CD4-positive, alpha-beta T cell (primary cell): ENCODE measurements at places on chromosomes 16 and 17.

- DNase-seq = no peak
Measured at GRCh38 chr17:18944646-18945045, 7.3 kb upstream of the SLC5A10 start.

GRCh38 chr17:50213026-50214022 lies 11.9 kb upstream of the COL1A1 start:
- DNase-seq = peak; percentile 56

DNA sequence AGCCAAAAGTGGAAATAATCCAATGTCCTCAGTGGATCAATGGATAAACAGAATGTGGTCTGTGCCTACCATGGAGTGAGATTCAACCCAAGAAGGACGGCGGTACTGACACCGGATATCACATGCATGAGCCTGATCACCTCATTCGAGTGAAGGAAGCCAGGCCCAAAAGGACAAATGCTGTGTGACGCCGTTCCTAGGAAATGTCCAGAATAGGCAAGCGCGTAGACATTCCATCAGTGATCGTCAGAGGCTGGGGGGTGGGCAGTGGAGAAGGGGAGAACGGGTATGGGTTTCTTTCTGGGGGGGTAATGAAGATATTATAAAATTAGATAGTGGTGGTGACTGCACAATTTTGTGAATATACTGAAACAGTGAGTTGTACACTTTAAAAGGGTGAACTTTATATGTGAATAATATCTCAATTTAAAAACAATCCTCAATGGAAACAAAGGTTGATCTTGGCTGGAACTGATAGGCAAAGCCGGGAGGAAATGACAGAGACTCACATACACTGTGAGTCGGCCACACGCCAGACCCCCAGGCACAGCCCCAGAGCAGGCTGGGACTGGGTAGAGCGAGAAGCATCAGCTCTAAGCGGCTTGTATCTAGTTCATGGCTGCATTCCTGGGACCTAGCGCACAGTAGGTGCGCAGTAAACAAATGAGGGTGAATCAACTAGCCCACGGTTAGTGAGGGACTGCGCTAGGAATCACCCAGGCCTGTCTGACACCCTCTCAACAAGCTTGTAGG lies 3.5 kb downstream of the DBNDD1 start:
- no peak for DNase-seq

DNA sequence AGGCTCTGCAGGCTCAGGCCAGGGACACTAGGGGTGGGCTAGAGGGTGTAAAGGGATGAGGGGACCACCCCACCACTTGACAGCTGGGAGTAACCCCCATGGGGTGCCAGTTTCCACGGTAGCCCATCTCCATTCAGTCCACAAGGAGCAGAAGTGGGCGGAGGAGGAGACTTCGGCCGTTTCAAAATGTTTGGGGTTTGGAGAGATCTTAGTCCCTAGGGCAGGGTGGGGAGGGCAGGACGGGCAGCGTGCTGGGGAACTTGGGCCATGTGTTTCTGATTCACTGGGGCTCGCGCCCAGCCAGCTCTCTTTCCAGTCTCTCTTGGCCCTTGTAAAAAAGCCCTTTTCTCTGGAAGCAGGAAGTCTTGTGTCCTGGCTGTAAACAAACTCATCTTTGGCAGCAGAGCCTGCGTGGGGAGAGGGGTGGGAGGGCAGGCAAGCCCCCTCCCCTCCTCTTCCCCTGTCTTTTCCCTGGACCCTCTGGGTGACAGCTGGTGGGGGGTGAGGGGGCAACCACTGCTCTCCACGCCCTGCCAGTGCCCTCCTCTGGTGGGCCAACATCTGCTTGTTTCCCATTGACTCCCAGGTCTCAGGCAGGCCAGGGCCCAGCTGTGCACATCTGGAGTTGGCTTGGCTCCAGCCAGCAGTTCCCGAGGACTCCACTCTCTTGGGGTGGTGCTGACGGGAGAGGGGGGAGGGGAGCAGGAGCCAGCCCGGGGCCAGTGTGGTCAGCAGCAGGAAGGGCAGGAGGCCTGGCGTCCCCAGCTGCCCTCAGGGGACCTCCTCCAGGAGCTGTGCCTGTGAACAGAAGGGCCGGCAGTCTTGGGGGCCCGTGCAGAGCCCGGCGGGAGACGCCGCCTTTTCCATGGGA lies 8.1 kb downstream of the CYGB start:
- DNase-seq = no peak

- no peak for DNase-seq
Measured at GRCh38 chr17:18300725-18301480, 13.9 kb downstream of the TOP3A start.

DNA sequence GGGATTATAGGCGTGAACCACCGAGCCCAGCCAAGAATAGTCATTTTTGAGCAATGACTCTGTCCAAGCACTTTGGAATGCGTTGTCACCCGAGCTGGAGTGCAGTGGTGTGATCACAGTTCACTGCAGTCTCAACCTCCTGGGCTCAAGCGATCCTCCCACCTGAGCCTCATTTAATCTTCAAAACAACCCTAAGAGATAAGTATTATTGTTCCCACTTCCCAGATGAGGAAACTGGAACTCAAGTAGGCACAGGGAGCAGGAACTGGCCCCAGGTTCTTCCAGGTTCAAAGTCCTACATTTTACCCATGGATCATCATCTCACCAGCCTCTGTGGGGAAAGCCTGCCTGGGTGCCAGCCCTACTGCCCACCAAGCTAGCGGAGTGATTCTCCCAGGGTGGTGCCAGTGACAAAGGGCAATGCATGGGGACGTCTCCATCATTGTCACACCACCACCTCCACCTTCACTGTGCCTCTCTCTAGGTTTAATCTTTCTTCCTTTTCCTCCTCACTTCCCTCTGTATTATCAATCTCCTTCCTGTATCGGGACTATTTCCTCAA lies 11.3 kb upstream of the RNF157 start:
- no peak for DNase-seq

DNA sequence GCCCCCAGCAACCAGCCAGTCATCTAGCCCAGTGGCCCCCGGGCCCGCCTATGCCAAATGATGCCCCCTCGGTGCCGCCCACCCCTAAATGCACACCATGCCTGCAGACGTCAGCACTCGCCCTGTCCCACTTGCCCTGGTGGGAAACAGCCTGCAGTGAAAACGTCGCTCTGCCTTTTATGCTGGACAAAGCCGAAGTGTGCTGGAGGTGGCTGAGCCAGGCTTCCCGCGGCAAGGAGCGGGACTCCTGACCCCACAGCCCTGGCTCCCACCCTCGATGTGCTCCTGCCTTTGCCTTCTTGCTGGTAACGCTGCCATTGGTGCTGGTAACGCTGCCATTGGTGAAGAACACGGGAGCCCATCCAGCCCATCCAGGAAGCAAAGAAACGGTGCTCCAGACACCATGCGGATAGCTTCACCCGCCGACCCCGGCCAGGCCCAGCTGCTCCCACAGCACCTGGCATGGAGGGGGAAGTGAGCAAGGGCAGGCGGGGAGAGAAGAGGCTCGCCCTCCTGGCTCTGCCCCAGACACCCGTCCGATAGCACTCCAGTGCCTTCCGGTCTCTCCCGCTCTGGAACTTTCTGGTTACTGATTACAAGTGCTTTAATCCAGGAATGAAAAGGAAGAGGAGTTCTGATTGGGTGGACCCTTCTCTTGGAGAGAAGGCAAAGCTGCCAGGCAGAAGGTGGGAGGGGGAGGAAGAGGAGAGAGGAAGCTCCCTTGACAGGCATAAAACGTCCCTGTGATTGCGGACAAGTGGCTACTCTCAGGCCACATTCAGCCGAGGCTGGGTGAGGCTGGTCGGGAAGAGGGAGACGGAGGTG lies 4.0 kb upstream of the BAIAP2 start:
- no peak for DNase-seq

- DNase-seq = no peak
Measured at GRCh38 chr17:40306395-40306794, 2.6 kb upstream of the RARA start.

GRCh38 chr16:84036982-84037425 lies 5.6 kb downstream of the SLC38A8 start:
- DNase-seq = no peak

DNA sequence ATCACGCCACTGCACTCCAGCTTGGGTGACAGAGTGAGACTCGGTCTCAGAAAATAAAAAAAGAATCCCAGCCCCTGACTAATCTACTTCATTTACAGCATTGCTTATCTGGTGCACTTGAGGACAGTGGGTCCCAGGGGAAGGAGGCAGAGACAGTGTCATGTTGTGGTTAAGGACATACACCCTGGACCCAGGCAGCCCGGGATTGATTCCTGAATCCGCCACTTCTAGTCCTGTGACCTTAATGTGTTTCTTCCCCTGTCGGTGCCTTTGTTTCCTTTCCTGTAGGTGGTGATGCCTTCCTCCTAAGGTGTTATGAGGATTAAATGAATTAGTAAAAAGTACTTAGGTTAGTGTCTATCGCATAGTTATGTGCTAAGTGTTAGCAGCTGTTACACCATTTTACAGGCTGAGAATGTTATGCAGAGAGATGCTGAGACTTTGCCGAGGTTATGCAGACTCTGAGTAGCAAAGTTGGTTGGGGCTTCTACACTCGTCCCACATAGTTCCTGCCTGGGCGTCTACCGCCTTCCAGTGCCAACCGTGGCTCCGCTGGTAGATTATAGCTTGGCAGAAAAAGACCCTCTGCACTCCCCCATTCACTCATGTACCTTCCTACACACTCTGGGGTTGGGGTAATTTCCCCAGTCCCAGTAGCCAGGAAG lies 74.8 kb downstream of the RAB11FIP4 start:
- DNase-seq = no peak

DNA sequence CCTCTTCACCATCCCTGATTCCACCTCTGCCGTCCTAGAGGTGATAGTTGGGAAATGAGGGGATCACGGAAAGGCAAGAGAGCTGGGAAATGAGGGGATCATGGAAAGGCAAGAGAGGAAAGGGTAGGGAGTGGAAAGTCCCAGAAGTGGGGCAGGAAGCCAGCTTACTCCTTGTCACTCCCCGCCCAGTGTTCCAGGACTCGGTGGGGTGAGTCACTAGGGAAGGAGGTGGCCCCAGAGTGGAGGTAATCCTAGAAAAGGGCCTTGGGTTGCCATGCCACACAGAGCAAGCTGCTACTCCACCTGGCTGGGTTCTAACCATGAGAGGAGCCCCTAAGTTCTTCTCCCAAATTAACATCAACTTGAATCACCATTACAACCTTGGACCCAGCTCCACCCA lies 14.8 kb downstream of the ALOXE3 start:
- DNase-seq = no peak

DNA sequence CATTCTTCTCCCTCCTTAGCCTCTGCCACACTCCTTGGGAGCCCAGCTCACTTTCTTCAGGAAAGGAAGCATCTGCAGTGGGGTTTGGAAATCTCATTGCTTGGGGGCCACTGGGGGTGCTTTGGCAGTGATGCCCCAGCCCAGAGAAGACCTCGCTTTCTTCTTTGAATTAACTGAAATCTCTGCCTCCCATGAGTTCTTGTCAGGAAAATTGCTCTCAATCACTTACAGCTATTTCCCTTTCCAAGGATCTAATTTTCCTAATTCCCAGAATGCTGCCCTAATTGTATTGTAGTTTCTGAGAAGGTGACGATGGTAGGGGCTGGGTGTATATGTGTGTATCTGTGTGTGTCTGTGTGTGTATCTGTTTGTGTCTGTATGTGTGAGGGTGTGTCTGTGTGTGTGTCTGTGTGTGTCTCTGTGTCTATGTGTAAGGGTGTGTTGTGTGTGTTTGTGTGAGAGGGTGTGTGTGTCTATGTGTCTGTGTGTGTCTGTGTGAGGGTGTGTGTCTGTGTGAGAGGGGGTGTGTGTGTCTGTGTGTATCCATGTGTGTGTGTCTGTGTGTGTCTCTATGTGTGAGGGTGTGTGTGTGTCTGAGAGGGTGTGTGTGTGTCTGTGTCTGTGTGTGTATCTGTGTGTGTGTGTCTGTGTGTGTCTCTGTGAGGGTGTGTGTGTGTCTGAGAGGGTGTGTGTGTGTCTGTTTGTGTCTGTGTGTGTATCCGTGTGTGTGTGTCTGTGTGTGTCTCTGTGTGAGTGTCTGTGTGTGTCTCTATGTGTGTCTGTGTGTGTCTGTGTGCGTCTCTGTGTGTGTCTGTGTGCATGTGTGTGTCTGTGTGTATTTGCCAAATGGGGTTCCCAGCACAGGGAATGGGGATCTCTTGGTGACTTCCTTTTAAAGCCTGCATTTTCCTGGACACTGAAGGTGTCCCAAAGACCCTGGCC lies 83.5 kb upstream of the DNAJA2 start:
- no peak for DNase-seq

GRCh38 chr17:15145621-15146020 lies 119.5 kb downstream of the PMP22 start:
- DNase-seq = no peak
